ENCODE measurements at places on chromosomes 6 and 20.

- DNase-seq: no peak
These were observed 117.8 kb upstream of the KCNG1 start for GRCh38 chr20:51140671-51141070.

GRCh38 chr20:51894619-51895018 is 92.3 kb upstream of the SALL4 start:
- no peak for DNase-seq

GRCh38 chr6:11810039-11810541 is 31.5 kb upstream of the ADTRP start:
- DNase-seq: no peak

- no peak for DNase-seq
These were observed 30.9 kb upstream of the ERVFRD-1 start for GRCh38 chr6:11142296-11143027.

DNA sequence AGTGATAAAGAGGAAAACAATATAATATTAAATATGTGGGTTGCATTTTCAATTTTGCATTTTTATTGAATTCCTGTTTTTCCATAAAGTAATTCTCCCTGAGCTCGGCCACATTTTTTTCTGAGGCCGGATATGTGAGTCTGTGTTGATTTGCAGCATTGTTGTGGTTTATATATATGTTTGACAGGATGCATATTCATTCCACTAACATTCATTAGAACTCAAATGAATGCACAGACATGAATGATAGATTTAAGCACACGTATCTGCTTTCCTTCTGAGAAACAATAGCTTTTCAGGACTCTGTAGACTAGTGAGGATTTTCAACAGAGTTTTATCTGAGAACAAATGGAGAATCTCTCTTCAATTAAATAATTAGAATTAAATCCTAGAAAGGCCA is 10.6 kb upstream of the EXOC2 start:
- no peak for DNase-seq

DNA sequence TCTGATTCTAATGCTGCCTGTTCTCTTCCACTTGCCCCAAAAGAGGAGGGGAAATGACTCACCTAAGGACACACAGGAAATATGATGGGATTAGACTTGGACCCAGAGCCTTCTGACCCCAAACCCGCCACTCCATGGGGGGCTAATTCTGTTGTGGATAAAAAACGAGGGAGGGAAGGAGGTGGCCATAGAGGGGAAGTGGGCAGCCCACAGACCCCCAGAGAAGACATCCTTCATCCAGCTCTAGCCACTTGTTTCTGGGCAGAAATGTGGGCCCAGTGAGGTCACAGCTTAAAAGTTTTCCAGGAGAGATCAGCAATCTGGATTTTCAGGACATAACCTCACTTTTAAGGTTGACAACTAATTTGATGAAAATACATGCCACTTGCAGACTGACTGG is 202.1 kb downstream of the ANKRD60 start:
- no peak for DNase-seq

DNA sequence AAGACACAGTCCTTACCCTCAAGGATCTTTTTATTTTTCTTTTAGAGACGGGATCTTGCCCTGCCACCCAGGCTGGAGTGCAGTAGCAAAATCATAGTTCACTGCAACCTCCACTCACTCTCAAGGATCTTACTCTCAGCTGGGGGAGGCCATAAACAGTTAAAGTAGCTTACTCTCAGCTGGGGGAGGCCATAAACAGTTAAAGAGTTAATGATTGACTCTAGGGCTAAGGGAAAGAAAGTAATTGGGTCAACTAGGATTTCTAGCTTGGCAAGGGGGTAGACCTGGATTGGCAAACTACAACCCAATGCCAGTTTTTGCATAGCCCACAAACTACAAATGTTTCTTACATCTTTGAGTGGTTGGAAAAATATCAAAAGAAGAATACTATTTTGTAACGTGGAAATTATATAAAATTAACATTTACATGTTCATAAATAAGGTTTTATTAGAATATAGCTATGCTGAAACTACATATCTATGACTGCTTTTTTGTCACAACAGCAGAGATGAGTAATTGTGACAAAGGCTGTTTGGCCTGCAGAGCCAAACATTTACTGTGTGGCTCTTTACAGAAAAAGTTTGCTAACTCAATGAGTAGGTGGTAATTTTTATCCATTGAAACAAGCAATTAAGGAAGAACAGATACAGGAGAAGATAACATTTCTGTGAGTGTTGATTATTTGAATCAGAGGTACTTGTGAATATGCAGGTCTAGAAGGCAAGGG is 46.4 kb downstream of the PTPRA start:
- DNase-seq: no peak

- DNase-seq: no peak
These were observed 289.7 kb upstream of the RNF24 start for GRCh38 chr20:4305091-4305490.

DNA sequence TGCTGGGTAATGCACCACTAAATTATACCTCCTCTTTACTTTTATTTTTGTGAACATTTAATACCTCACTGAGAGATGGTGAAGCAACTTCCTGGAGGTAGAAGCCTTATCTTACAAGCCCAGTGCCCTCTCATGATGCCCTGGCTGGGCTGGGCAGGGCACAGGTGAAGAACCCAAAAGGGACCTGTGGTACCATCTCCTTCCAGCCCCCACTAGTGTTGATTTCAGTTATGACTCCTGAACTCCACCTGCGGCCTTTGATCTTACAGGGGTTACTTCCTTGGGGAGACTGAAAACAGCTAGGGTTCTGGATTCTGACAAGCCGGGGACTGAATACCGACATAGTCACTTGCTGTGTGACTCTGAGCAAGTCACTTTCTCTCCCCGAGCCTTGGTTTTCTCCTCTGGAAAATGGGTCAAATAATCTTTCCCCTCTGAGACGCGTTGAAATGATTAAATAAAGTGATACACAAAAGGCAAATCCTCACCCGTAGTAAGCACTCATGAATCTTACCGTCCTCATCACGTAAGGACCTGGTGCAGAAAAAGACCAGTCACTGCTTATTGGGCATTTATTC is 1.2 kb downstream of the SLC13A3 start:
- no peak for DNase-seq

- DNase-seq: no peak
These were observed 18.9 kb downstream of the MANBAL start for GRCh38 chr20:37308086-37309050.

DNA sequence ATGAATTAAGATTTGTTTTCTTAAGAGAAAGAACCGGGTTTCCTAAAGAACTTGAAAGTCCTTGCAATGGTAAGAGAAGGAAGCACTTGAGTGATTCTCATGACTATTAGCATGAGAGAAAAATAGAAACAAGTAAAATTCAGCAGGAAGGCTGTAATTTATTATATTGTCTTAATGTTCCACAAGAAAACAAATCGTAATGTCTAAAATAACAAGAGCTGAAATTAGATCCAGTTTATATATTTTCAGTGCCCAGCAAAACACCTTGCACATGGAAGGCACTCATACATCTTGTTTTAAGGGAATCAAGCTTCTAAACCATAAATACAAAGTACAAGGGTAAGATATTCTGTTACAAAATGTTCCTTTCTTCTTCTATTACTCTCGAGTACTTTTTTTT is 229.4 kb upstream of the PLN start:
- DNase-seq: no peak

GRCh38 chr20:60331688-60332300 is 373.6 kb downstream of the CDH26 start:
- no peak for DNase-seq

DNA sequence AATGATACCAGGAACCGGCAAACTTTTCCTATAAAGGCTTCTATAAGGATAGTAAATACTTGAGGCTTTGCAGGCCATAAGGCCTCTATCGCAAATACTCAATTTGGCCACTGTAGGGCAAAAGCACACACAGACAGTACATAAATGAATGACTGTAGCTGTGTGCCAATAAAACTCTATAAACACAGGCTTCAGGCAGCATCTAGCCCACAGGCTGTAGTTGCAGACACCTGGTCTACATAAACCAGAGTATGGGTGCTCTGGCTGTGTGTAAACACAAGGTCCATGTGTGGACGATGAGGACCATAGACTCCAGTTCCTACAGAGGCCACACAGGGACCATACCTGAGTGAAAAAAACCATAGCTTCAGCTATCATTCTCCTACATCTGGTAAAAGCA is 52.2 kb downstream of the ZMYND8 start:
- no peak for DNase-seq

DNA sequence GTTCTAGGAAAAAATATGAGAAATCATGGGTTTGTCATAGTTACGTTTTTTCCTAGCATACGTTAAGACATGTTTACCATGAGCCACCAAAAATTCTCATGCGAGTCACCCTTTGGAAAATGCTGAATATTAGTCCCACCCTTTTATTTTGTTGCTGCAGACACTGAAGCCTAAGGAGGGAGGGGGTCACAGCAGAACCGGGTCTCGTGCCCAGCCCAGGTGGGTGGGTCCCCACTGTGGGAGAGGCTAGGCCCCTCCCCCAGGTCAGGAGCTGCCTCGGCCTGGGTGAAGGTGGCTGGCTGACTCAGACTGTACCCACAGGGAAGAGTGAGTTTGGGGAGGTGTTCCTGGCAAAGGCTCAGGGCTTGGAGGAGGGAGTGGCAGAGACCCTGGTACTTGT is 26.2 kb upstream of the SRF start:
- no peak for DNase-seq

- no peak for DNase-seq
These were observed 220.8 kb downstream of the TRDN start for GRCh38 chr6:123415844-123416468.

Measured in CD8-positive, alpha-beta T cell (primary cell).